ENCODE measurements at places on chromosomes 7 and 10.
A peak's percentile ranks its signal among the peaks of the same experiment; 100 is the strongest.

DNA sequence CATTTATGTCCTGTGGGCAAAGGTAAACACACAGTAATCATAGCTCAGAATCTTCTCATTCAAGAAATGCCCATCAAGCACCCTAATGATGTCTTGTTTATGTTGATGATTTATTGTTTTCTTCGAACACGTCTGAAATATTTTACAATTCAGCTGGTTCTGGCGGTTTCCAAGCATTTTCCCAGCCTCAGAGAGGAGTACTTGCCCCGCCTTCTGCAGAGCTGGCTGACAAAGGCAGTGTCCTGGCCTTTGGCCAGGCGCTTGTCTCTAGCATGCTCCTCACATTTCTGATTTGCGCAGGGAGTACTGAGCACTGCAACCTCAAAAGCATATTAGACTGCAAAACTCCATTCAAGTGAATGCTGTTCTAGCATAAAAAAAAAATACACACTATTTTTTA is 314.2 kb upstream of the GNAI1 start:
- DNase-seq = peak; percentile 84

GRCh38 chr7:66505009-66505408 is 123.7 kb upstream of the KCTD7 start:
- DNase-seq = no peak

GRCh38 chr7:29463504-29464158 is 100.0 kb upstream of the PRR15 start:
- no peak for DNase-seq

- DNase-seq = peak; percentile 65
Measured at GRCh38 chr7:127588697-127589482, 679 bp downstream of the ARF5 start.

DNA sequence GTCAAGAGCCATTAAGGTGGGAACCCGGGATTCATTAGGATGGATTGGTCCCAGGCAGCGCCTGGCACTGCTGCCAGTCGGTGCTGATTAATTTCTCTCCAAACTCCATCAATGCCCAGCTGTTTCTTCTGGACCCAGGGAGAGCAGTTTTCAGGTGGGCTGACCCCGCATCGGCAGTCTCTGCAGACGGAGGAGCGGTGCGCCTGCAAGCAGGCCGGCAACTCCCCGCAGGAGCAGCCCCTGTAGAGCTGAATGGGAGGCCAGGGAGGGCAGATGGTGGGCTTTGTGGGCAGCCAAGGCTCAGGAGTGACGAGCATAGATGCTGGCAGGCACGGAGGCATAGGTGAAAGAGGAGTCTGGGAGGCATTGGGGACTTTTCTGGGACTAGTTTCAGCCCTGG is 56.5 kb downstream of the CDH23 start:
- no peak for DNase-seq

DNA sequence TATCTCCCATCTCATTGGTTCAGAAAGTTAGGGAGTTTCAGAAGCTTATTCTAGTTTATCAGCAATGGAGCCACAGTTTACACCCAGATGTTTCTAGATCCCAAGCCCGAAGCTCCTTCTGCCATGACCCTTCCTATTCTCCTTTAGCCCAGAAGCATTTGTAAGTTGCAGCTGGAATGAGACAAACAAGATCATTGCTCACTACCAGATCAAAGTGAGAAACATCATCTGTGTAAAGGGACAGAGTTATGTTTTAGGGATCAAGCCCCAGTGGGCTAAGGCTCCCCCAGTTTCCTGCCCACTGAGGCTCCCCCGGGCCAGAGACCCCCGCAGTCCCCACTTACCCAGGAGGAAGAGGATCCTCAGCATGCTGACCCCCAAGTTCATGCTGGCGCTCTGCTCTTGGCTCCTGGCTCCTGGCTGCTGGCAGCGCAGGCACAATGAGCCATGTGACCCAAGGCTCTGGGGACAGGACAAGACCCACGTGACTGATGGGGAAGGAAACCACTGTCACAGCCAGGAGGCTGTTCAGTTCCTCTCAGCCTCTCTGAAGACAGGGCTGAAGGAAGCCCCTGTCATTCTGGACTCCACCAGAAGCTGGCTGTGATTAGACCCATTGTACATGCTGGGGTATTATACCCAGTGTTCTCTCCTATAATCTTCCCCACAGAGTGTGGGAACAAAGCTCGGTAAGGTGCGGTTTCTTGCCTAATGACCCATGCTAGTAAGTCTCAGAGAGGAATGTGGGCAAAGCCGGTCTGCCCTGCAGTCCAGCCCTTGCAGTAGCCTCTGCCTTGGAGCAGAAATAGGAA is at the start of gene TMEM273:
Gene TMEM273 (minus strand): TSS at position 442 of the 812 bp plus-strand sequence. CDS start 55 bp downstream, at position 387.
- DNase-seq = no peak

- no peak for DNase-seq
Measured at GRCh38 chr10:126074291-126074690, 177.9 kb downstream of the FANK1 start.

DNA sequence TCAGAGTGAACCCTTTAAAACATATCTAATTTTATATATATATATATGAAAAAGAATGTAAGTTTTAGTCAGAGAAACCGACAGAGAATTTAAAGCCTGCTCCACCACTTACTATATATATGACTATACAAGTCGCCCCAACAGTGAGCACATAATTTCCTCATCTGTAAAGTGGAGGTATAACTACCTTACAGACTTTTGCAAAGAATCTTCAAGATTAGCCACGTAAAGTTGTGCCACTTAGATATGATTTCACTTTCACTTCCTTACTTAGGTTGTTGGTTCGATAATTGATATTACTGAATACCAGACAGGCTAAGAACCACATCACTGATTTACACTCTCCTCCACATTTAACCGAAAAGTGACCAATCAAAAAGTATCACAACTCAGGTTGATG is 94.7 kb downstream of the PDE1C start:
- no peak for DNase-seq

- DNase-seq = no peak
Measured at GRCh38 chr7:142383841-142384492, 126.1 kb upstream of the PRSS58 start.

DNA sequence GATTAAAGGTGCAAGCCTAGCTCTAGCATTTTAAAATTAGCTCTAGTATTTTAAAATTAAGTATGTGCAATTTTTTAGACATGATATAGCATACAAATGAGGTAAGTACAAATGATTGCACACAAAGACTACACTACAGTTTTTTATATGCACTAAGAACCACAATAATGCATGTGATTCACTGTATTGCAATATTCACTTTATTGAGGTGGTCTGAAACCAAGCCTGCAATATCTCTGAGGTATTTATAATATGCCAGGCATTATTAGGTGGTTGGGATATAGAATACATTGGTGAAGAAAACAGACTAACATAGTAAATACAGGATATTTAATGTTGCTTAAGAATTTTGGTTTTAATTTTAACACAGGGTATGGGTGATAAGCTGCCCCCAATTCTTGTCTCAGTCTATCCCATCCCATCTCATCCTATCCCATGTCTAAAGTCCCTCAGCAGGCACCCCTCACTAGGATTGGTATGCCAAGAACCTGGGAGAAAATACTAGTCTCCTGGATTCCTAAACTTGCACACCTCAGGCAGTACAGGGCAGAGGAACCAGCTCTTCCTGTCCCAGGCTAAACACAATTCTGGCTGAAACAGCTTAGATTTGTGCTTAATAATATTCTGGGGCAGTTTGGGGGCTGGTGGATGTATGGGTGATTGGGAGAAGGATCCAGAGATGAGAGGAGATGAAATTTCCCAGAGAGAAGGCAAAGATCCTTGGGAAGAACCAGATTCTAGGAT is 90.4 kb downstream of the HIPK2 start:
- no peak for DNase-seq

DNA sequence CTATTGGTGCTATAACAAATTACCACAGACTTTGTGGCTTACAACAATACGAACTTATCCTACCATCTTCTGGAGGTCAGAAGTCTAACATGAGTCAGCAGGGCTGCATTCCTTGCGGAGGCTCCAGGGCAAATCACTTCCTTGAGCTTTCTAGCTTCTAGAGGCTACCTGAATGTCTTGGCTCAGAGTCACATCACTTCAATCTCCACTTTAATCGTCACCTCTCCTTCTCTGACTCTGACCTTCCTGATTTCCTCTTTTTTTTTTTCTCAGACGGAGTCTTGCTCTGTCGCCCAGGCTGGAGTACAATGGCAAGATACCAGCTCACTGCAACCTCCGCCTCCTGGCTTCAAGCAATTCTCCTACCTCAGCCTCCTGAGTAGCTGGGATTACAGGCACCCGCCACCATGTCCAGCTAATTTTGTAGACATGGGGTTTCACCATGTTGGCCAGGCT is 44.6 kb upstream of the ANAPC16 start:
- no peak for DNase-seq

GRCh38 chr10:80504158-80504811 is 33.4 kb upstream of the SH2D4B start:
- no peak for DNase-seq

DNA sequence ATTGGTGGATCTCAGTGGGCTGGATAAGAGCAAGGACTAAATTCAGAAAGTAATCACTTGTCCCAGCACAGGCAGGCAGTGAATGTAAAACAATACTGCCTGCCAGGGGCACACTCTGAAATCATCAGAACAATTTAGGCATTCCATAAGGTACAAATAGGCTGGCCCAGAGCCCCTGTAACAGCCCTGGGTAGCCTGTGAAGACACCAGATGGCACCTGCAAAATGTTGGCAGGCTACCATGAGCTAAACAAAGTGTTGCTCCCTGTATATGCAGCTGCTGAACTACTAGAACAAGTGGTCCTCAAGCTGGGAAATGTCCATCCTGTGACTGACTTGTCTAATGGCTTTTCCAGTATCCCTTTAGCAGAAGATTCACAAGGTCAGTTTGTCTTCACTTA is 3.0 kb upstream of the PRSS37 start:
- peak; percentile 91 for DNase-seq

GRCh38 chr10:86329093-86329710 is 37.4 kb downstream of the GRID1 start:
- no peak for DNase-seq

- DNase-seq = no peak
Measured at GRCh38 chr7:52271703-52272102, 763.7 kb upstream of the POM121L12 start.

DNA sequence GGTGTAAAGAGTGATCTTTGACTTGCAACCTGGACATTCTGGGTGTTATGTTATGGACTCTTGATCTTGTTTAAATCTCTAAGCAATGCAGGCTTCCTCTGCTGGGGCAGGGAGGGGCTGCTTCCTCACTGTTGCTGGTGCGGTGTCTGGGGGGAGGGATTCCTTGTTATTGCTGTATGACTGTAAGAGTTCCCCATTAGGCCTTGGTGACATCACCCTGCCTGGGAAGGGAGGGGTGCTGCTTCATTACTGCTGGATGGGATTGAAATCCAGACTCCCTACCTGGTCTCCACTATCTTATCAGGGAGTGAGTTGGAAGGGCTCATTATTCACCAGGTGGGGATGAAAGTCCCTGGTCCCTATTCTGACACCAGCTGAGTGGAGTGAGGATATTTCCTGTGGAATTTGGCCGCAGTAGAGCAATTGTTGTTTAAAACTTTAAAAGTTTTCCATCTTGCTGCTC is 8.8 kb downstream of the OGDH start:
- no peak for DNase-seq

- DNase-seq = no peak
Measured at GRCh38 chr10:133242611-133243356, 5.1 kb downstream of the VENTX start.

DNA sequence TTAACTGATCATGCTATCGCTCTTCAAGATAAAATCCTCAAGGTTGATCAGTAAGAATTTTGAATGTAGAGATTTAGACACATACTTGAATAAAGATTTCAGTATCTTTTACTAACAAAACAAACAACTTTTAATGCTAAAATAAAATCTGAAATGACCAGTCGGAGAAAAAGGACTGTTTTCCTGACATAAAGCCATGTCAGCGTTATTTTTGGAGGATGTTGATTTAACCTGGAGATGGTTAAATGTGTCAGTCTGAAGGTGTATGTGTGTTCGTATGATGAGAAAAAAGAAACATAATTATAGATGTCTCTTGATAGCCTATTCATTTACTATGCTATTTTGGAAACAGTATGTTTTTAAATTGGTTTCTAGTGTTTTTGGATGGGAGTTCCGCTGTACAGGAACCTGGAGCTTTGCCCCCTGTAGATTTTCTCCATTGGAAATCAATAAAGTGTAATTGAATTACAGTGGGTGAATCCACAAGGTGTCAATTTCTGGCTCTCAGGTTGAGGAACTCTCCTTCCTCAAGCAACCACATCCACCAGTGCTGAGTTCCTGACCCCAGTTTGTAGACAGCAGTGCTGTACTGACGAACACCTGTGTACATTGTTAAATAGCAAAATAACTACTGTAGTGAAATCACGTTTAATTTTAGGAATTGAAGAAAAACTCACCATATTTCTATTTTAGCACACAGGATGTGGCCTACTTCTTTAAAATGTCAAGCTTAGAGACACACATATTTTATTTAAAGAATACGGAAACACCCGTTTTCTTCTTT is 670.1 kb downstream of the MAGI2 start:
- no peak for DNase-seq

DNA sequence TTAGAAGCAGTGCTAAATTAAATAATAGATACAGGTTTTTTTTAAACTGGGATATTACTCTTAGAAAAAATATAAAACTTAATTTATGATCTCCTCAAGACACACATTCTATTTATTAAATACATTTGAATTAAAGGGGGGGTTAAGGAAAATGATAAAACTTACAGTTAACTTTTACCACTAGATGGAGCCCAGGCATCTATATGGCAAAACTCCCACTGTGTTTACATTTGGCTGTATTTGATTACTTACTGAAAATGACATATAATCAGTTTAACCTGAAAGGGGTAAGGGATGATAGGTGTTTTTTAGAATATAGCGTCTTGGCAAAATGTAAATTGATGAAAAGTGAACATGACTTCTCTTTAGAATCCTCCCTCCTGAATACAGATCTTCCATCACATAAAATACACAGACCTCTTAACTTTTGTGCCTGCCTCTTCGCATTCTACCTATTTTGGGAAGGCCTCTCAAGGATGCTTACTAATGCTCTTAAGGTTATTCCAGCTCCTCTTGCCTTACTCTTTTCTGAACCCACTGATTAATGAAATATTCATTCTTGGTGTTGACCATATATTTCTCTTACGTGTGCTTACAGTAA is 235.7 kb downstream of the AGMO start:
- DNase-seq = peak; percentile 29

DNA sequence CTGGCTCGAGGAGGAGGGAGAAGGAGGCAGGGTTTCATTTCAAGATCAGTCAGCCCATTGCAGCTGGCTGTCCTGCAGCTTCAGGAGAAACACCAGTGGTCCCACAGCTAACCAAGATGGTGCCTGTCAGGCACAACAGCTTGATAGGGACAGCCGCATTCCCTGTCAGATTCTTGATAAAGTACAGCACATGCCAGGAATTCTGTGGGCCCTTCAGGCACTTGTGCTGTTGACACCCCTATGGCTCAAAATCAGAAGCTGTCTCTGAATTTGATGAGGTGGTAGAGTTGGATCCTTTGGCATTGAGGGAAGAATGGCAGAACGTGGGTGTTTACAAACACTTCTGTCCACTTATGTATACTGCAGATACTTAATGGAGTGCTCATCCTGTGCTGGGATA is 354.3 kb downstream of the KCNMA1 start:
- DNase-seq = no peak
